ENCODE measurements at places on chromosomes 6 and 20.

DNA sequence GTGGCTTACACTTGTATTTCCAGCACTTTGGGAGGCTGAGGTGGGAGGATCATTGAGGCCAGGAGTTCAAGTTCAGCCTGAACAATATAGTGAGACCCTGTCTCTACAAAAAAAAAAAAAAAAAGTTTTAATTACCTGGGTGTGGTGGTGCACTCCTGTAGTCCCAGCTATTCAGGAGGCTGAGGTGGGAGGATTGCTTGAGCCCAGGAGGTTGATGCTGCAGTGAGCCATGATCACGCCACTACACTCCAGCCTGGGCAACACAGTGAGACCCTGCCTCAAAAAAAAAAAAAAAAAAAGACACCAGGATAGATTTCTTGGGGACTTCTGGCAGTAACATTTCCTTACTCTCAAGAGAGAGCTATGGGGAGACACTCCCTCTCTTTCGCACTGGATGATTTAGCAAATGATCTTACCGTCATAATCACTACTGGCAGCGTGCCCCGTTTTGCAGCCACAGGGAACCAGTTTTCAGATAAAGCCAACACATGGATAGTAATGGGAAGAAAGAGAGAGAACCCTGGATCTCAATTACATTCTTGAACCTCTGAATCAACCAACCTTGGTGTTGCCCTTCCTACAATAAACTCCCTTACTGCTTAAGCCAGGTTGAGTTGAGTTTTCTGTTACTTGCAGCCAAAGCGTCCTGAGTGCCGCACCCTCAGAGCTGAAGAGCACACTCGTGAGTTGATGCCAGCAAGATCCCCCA, 18.1 kb upstream of the PTPN1 start:
- ATAC-seq, result no peak

- peak; percentile 36 for ATAC-seq
Measured at GRCh38 chr6:166770216-166771116, 143.4 kb upstream of the RPS6KA2 start.

DNA sequence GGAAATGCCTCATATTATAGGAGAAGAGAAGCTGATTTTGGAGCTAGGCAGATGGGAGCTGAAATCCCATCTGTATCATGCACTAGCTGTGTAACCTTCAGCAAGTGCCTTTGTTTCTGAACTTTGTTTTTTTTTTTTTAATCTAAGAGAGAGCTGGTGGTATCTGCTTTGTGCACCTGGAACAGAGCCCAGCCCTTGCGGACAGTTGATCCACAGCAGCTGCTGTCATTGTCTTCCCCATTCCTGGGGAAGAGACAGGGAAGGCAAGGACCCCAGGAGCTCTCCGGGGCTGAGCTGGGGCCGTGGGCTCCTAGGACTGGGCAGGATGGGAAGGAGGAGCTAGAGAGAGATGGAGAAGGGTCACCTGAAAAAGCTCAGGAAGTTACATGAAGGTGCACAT, 92.1 kb downstream of the SYNJ2 start:
- ATAC-seq, result no peak

DNA sequence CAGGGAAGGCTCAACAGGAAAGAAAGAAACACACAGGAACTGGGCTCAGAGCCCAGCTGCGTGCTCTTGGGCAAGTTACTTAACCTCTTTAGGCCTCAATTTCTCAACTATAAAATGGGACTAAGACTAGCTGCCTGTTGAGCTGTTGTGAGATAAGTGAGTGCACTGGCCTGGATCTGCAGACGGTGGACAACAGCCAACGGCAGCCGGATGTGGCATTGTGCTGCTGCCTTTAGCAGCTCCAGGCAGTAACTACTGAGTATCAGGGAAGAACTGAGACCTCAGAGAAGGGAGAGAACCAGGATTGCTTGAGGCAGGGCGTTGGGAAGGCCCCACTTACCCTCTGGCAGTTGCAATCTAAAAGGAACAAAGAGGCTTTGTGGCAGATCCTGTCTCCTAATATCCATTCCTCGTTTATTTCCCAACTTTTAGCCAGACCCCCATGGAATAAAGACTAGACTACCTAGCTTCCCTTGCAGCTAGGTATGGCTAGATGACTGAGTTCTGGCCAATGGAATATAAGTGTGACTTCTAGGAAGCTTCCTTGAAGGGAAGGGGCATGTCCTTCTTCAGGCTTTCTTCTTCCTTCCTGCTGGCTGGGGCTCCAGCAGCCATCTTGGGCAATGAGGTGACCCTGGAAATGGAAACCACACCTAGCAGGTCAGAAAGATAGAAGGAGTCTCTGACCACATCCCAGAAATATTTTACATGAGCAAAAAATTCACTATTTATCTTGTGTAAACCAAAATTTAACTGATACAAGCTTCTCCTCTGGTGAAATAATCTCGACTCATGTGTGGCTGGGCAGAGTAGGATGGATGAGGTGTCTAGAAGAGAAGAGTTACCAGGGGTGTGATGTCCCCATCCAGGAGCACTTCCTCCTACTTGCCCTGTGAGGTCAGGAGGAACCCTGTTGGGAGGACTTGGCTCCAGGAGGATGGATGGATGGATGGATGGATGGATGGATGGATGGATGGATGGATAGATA, 67.6 kb downstream of the MRPL14 start:
- no peak for ATAC-seq

- no peak for ATAC-seq
Measured at GRCh38 chr6:13383328-13384163, 55.2 kb upstream of the TBC1D7 start.

DNA sequence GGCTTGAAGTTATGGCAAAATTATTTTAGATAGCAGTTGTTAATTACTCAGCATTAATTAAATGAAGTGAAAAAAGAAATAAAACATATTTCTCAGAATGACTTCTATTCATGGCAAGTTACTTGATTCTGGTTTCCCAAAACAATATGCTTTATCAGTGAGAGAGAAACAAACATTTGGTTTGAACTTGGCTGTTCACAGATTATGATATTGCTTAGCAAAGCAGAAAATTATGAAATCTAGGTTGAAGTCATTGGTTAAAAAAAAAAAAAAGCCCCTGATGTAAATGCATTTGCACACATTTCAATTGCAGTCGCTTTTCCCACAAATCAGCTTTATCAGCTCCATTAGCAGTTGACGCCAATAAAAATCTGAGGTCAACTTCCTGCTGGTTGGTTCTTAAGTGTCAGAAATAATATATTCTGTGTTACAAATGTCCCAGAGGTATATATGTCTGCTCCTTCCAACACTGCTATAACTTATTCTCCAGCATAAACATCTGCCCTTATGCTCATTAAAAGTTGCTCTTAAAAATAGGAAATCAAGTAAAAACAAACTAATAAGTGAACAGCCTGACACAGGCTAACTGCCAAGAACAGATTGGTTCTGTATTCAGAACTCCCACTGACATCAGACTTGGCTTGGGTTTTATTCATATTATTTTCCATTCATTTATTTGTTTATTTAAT, 275.4 kb downstream of the PHF3 start:
- no peak for ATAC-seq

GRCh38 chr6:72784581-72784980, 162.7 kb downstream of the KCNQ5 start:
- ATAC-seq, result no peak

DNA sequence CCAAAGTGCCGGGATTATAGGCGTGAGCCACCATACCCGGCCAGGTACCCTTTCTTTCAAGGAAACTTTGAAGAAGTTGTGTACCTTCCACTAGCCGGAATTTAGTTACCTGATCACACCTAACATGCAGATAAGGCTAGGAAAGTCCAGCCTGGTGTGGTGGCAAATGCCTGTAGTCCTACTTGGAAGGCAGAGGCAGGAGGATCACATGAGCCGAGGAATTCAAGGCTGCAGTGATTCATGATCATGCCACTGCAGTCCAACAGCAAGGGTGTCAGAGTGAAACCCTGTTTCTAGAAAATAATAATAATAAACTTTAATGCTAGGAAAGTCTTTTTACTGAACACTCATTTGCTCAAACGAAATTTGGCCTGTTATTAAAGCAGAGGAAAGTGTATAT, 21.0 kb downstream of the NFYA start:
- no peak for ATAC-seq

- ATAC-seq, result no peak
Measured at GRCh38 chr20:48283470-48284110, 498.3 kb upstream of the SULF2 start.

- no peak for ATAC-seq
Measured at GRCh38 chr6:79872986-79873385, 74.4 kb downstream of the ELOVL4 start.

DNA sequence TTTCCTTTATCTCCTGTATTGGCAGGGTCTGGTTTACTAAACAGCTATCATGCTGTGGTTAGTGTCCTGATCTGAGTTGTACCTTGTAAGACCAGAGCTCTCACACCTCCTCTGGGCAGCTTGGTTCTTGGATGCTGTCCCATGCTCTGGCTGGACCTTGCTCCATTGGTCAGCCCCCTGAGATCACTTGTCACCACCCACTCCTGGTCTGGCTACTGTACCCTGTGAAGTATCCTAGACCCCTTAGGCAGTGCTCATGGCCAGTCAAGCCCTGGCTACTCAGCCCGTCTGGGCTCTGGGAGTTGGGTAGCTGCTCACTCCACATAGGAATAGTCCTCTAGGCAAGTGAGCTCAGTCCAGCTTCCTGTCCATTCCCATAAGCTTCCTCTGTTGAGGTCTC, 31.1 kb downstream of the ADGRF4 start:
- no peak for ATAC-seq

GRCh38 chr6:111870742-111871064, 2.5 kb downstream of the FYN start:
- ATAC-seq, result no peak

- no peak for ATAC-seq
Measured at GRCh38 chr20:8755340-8756118, 313.4 kb upstream of the PLCB4 start.

DNA sequence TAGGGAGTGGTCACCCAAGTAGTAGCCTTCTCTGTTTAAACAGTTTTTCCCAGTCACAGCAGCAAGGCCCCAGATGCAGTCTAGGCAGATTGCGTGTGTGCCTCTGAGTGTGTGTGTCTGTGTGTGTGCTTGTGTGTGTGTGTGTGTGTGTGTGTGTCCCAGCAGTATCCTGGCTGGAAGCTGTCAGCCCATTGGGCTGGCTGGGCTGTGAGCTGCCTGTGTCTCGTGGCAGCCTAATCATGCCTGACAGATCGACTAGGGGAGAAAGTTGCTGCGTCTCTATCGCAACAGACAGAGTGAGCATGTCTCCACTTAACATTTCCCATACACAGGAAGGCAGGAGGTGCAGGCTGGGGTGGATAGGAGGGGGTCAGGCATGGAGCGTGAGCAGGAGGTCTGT, 42.9 kb upstream of the LRFN2 start:
- ATAC-seq, result no peak

- peak; percentile 98 for ATAC-seq
Measured at GRCh38 chr6:31441365-31442267, 38.2 kb downstream of the MICA start.

DNA sequence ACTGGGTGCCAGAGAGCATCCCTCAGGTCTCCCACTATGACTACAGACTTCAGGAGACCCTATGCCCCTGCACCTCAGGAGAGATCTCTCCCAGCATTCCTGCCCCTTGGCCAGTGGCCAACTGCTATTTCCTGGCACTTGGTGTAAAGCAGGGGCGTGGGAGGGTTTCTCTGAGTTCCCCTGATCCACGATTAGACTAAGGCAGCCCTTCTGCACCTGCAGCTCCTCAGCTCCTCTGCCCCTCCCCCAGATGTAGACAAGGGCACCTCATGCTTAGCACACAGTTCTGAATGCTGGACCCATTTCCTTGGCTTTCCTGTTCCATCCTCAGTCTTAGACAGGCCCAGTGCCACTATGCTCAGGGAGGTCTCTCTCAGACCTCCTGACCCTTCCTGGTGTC, 28.6 kb downstream of the EDN1 start:
- no peak for ATAC-seq

DNA sequence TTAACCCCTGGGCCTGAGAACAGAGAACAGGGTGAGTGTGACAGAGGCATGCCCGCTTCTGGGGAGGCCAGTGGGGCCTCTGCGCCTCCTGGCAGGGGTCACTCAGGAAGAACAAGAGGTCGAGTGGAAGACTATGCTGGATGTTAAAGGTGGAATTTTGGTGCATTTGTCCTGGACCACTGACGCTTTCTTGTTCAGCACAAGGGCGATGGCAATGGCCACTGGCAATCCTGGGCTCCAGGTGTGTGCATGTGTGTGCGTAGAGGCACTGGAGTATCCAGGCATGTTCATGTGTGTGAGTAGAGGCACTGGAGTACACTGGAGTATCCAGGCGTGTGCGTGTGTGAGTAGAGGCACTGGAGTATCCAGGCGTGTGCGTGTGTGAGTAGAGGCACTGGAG, 23.5 kb upstream of the NPBWR2 start:
- no peak for ATAC-seq

GRCh38 chr20:32249030-32249738, 28.3 kb upstream of the KIF3B start:
- ATAC-seq, result no peak

- ATAC-seq, result no peak
Measured at GRCh38 chr6:127176146-127176545, 57.7 kb downstream of the RSPO3 start.

DNA sequence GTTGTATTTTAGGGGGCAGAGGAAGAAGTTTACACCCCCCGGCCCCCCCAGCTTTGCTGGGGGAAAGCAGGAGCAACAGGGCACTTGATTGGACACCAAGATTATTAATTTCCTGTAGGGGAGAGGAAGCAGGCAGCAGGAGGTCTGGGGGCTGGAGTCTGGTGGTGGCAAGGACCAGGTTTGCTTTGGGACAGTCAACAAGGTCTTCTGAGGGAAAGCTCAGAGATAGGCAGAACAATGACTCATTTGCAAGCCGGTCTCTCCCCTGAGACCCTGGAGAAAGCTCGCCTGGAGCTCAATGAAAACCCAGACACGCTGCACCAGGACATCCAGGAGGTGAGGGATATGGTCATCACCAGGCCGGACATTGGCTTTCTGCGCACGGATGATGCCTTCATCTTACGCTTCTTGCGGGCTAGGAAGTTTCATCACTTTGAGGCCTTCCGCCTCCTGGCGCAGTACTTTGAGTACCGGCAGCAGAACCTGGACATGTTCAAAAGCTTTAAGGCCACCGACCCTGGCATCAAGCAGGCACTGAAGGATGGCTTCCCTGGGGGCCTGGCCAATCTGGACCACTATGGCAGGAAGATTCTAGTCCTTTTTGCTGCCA, 1.6 kb downstream of the CLVS2 start:
- no peak for ATAC-seq
